ENCODE measurements at places on chromosomes 6 and 20.

- no peak for DNase-seq
Measured at GRCh38 chr6:116059713-116060571, 749 bp downstream of the FRK start.

- DNase-seq, result no peak
Measured at GRCh38 chr20:13910492-13910891, 79.9 kb downstream of the SEL1L2 start.

GRCh38 chr6:11785774-11786579, 7.4 kb upstream of the ADTRP start:
- no peak for DNase-seq

GRCh38 chr6:109770779-109771178, 79.7 kb downstream of the FIG4 start:
- DNase-seq, result no peak

- no peak for DNase-seq
Measured at GRCh38 chr6:158839796-158840195, 20.6 kb upstream of the EZR start.

GRCh38 chr6:112041535-112041934, 12.4 kb upstream of the CCN6 start:
- no peak for DNase-seq

GRCh38 chr6:40599555-40599954, 12.4 kb upstream of the LRFN2 start:
- DNase-seq, result no peak

DNA sequence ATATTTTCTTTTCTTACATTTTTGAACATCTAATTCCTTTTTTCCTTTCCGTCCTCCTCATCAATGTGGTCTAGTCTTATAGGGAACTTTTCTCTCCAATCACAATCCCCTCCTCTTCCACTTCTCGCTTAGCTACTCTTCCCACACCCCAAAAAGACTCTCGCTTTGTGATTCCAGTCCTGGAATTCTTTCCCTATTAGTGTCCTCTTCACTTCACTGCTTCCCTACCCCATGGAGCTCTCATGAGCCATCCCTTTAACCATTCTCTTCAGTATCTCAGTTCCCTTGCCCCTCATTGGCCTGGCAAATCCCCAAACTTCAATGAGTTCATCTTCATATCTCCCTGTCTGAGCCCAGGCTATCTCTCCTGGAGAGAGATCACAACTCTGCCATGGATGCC, 55.3 kb upstream of the CEP85L start:
- no peak for DNase-seq

DNA sequence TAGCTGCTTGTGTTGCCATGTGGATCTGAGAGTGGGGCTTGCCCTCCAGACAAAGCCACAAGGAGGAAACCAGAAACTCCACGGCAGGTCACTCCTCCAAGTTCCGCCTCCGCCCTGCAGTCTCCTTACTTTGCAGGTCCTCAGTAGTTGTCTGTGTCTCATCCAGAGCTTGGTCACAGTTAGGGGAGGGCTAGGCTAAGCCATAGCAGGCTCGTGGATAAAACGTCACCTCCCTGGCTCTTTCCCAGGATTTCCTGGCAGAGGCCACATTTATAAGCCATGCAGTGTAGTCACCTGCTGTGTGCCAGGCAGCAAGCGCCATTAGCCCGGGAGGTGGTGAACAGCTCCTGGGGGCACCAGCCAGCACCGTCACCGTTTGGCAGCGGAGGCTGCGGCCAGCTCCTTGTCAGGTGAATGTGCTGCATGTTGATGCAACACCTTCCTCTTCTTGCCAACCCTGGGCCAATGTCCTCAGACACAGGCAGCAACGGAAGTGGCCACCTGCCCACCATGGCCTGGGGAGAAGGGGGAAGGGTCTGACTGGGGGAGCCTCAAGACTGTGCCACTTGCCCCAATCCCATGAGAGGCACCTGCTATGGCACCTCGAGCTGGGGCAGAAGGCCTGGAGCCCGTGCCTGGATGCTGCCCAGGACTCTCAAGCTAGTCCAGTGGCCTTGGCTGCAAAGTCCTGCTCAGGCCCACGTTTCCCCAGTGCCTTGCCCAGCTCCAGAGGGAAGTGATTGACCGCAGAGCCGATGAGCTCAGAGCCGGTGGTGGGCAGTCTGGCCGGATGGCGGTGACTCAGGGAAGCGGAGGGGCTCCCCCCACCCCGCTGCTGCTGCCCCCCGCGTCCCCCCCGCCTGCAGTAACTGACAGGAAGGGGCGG, 39.0 kb upstream of the SLCO4A1 start:
- DNase-seq, result peak; percentile 14

- no peak for DNase-seq
Measured at GRCh38 chr6:71258078-71258866, 30.3 kb upstream of the OGFRL1 start.

GRCh38 chr6:100176311-100176950, 182.4 kb upstream of the MCHR2 start:
- DNase-seq, result no peak

- no peak for DNase-seq
Measured at GRCh38 chr20:10555865-10556308, 117.9 kb downstream of the JAG1 start.

- DNase-seq, result peak; percentile 67
Measured at GRCh38 chr6:134938896-134939295, 11.0 kb downstream of the ALDH8A1 start.

DNA sequence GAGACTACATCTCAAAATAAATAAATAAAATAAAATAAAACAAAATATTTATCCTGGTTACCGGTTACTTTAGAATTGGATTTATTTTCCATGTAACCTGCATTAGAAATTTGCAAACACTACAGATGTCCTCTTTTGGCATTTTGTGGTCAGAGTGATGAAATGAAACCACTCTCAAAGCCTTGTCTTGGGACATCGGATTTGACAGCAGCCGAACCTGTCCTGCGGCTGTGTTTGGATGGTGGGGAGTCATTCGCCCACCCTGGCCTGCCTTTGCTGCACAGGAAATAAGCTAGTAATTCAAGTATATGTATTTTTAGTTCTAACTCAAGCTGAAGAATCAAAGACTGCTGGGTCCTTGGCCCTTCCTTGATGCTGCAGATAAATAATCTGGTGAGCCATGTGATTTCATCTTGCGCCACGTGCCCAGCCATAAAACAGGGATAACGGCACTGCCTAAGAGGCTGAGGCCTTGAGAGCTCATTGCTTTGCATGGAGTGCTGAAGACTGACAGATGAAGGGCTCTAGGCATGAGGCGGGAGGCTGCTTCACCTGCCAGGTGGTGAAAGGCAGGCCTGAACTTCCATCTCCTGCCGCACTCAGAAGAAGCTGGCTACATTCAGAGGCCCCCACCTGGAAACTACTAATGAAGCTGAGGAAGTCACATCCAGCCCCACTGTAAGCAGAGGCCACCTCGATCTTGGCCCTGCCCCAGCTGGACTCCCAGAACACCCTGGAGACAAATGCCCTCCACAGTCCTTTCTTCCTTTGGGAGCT, 76.9 kb downstream of the NOL4L start:
- DNase-seq, result no peak

- DNase-seq, result no peak
Measured at GRCh38 chr6:33994472-33995308, 151.2 kb downstream of the GRM4 start.

- no peak for DNase-seq
Measured at GRCh38 chr6:63677282-63677681, 41.7 kb downstream of the PHF3 start.

- DNase-seq, result no peak
Measured at GRCh38 chr6:11345536-11345935, 113.1 kb upstream of the NEDD9 start.

- DNase-seq, result no peak
Measured at GRCh38 chr6:106253731-106254130, 71.8 kb downstream of the ATG5 start.

DNA sequence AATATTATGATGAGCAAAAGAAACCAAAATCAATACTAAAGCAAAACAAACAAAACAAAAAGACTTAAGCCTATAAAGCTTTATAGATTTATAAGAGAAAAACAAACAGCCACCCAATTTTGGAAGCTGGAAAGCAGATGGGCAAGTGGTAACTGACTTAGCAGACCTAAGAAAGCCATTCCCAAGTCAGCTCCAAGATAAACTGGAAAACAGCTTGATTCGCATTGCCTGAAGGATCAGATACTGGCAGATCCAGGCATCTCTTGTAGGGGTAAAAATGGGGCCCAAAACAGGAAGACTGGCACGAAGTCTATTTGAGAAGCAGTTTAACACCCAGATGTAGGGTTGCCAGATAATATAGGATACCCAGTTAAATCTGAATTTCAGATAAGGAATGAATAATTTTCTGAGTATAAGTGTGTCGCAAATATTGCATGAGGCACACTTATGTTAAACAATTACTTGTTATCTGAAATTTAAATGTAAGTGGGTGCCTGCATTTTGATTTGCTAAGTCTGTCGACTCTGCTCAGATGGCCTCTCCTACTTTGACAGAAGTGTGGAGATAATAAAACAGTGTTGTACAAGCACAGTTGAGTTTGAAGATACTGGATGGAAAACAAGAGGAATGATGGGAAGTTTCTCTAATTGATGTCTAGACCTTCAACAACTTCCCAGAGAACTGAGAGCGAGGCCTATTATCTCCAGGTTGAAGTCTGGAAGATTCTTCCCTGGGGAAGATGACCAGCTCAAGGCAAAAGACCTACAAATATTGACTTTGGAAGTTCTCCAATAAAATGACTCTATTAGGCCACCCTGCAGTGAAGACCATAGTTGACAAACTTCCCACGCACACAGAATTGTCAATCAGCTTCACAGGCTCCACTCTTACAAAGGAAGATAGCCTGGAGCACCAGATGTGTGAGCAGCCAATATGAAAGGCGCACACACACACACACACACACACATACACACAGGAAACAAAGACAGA, 113.4 kb downstream of the FAM50B start:
- DNase-seq, result no peak

DNA sequence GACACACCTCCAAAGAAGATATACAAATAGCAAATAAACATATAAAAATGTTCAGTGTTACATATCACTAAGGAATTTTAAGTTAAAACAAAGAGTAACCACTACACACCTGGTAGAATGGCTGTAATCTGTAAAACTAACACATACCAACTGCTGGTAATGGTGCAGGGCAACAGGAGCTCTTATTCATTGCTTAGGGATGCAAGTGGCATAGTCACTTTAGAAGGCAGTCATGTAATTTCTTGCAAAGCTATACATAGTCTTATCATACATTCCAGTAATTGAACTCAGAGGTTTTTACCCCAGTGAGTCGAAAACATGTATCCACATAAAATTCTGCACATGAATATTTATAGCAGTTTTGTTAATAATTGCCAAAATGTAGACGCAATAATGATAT, 906.8 kb upstream of the CITED2 start:
- no peak for DNase-seq

DNA sequence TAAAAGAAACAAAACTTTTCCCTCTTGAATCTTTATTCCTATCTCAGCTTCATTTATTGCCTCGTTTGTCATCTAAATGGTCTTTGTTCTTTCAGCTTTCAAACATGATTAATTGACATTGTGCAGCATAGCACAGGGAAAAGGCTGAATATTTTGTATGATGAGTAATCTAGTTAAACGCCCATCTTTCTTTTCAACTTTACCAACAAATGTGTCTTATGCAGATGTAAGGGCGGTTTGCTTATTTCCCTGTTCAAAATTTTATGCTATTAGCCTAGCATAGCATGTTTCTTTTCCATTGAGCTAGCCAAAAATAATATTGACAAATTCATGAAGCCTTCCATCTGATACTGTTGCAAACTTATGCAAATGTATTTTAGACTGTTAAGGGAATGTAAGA, 176.4 kb upstream of the AKAP12 start:
- DNase-seq, result no peak

GRCh38 chr6:39322306-39322850, at the start of gene KCNK16:
Gene KCNK16, minus strand, starts transcription at chr6:39322702. Its CDS starts 162 bp downstream, at chr6:39322540.
- no peak for DNase-seq

DNA sequence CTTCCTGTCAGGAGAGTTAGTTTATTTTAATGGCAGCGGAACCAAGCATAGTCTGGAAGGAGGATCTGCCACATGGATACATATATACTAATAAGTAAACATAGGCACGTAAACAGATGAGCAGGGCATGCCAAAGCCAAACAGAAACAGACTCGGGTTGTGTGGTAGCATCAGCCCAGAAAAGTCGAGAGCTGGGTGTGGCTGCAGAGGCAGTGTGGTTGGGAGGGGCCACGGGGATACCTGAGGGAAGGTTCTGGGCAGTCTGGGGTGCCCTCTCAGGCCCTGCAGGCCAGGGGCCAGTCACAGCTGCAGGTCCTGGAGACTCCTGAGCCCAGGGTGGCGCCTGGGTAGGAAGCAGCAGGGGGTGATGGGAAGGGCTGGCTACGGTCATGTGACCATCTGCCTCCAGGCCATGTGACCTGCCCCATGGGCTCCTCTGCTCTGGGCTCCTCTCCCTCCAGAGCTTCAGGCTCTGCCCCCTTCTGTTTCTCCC, 42.8 kb upstream of the MRPS10 start:
- DNase-seq, result no peak

GRCh38 chr20:35917077-35917476, 37.2 kb downstream of the SCAND1 start:
- no peak for DNase-seq

DNA sequence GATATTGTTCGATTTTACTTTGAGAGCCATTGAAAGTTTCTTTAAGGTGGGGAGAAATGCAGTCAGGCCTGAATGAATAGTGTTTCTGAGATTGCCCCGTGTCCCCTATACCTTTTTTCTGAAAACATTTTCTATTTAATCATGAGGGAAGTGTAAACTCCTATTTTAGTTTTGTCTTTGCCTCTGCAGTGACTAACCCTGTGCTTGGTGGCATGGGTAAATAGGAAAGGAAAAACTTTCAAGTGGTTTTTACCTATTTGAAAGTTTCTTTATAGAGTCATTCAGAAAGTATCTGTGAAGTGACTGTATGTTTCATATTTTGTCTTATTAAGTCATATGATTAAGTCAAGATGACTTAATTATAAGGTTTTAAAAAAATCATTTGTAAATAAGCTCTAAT, 14.5 kb downstream of the SNRNP48 start:
- DNase-seq, result no peak

DNA sequence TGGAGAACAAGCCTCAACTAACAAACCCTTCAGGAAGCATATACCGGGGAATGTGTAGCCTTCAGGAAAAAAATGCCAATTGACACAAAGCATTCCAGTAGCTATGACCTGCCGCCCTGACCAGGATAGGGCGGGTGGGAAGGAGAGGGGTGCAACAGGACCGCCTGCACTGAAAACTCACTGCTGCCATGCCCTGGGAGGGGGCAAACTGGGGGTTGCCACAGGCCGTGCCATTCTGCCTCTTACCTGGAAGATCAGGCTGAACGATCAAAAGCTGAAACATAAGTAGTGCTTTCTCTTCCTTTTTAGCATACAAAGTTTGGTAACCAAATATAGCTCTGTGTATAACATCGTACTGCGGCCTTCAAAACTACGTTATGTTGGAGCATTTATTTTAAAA, 21.7 kb downstream of the NR2E1 start:
- DNase-seq, result no peak

DNA sequence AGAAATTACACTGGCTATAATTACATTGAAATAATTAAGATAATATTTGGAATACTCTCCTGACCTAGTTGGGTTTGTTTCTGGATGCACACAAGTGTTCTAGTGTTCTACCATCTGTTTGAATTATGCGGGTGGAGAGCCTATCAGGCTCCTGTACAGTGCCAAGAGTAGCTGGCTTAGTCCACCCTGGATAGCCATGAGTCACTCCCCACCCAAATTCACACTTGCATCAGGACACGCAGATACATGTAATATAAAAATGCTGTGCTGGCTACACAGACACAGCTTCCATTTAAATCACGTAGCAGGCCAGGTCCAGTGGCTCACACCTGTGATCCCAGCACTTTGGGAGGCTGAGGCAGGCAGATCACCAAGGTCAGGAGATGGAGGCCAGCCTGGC, 686.2 kb upstream of the SLC35B3 start:
- no peak for DNase-seq

- no peak for DNase-seq
Measured at GRCh38 chr20:16664020-16664419, 65.8 kb upstream of the SNRPB2 start.

GRCh38 chr6:150363733-150364132, 5.1 kb upstream of the IYD start:
- DNase-seq, result no peak

Measured in activated T-cell treated with anti-CD3 and anti-CD28 coated beads for 4 hours (primary cell).